Esophagus mucosa (tissue), 1 donor: ENCODE measurements at places on chromosomes 2 and 18. TPM values are rescaled to one million over a fixed set of nuclear protein-coding genes. Genes with fewer than 3 reads are reported as not detected.

RGPD4 gene
- total RNA-seq = not detected

DNA sequence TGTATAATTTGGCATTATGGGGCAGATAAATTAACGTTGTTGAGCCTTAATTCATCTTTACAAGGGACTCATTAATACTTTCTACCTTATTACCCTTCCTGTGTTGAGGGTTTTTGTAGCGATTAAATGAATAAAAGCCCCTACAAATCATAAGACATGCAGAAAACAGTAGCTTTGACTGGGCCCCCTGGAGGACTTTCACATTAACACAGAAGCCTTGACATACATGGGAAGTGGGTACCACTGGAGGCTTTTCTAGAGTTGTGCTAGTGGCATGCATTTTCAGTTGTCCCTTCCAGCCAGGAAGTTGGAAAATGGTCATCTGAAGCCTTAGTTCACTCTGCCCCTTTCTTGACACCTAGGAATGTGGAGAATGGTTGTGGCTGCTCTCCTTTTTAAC is 30.2 kb downstream of the MTA3 start:
- no peak for ATAC-seq

- ATAC-seq = peak; percentile 60
Observed at GRCh38 chr2:147603876-147604275, 241.0 kb upstream of the ACVR2A start.

GRCh38 chr18:11955239-11956029 is 25.9 kb upstream of the IMPA2 start:
- ATAC-seq = peak; percentile 68

CCDC74B gene
- total RNA-seq = 0.40 TPM

DNA sequence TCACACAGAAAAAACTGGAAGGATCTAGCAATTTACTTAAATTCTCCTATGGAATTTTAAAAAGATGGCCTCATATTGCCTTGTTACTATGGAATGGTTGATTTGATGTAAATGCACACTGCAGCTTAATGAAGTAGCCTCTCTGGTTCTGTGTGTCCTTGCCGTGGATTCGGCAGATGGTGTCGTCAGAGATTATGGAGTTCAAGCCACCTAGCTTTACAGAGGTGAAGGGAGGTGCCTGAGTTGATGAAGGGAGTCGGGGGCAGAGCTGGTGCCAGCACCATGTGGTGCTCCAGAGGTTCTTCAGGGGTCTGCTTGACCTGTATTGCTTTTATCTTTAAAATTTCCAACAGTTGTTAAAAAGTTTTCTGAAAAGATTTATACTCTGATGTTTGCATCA is 48.8 kb downstream of the ASAP2 start:
- no peak for ATAC-seq

DCDC2C gene
- not detected for total RNA-seq

RFTN2 gene
- 1.5 TPM for total RNA-seq

GRCh38 chr18:61572871-61573270 is 239.6 kb downstream of the CDH20 start:
- no peak for ATAC-seq

GRCh38 chr18:24799176-24799575 is 338.7 kb downstream of the HRH4 start:
- no peak for ATAC-seq

GRCh38 chr2:65431421-65432226 is 775 bp downstream of the SPRED2 start:
- ATAC-seq = peak; percentile 4

GRCh38 chr2:241724259-241724974 is 10.0 kb upstream of the D2HGDH start:
- ATAC-seq = no peak

DNA sequence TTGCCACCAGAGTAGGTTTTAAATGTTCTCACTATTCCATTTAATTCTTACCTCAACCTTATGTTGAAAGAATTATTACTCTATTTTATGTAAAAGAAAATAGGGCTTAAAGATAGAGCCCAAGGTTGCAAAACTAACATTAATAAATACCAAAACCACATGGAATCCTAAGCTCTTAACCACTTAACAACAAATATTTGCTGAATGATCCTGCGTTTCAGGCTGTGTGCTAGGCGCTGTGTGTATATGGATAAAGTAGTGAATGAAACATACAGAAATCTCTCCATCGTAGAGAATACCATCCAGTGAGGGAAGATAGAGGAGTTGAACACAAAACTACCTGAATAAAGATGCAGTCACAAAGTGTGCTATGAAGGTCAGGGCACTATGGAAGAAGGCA is 485.1 kb downstream of the THSD7B start:
- no peak for ATAC-seq

PPP4R1 gene
- 164 TPM for total RNA-seq

DNA sequence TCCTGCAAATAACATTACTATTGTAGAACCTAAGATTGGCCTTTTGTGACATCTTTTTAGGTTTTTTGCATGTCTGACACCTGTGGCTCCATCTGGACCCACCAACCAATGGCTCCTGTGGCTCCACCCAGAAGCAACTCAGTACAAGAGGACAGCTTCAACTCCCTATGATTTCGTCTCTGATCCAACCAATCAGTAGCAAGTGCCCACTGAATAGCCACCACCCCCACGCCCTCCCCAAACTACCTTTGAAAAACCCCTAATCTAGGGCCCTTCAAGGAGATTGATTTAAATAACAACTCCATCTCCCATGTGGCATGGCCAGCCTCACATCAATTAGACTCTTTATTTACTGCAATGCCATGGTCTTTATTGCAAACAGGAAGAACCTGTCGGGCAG is 23.6 kb downstream of the MPP4 start:
- no peak for ATAC-seq

GRCh38 chr2:110983133-110983532 is 137.6 kb upstream of the BCL2L11 start:
- ATAC-seq = no peak

NEURL3 gene
- not detected for total RNA-seq

SLC5A7 gene
- not detected for total RNA-seq

DNA sequence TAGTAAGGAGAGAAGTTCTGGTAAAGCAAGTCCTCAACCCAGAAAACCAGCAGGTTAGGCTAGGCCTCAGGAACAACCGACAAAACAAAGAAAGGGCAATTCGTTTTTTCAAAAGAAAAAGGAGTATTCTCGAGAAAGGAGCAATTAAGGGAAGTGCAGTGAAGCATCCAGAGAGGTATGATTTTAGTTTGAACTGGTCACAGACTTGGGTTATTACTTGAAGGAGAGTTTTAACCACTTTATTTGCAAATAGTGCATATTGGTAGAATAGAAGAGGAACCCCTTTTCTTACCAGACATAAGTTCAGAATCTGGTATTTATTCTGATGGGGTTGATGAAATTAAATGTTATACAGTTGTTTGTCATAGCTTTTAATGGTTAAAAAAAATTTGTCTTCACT is 110.0 kb upstream of the GCFC2 start:
- no peak for ATAC-seq

- peak; percentile 96 for ATAC-seq
Observed at GRCh38 chr2:217105733-217106649, 246.1 kb upstream of the TNP1 start.

- peak; percentile 23 for ATAC-seq
Observed at GRCh38 chr18:8616028-8616401, 6.8 kb downstream of the RAB12 start.

TMEM178A gene
- 0.40 TPM for total RNA-seq

DNA sequence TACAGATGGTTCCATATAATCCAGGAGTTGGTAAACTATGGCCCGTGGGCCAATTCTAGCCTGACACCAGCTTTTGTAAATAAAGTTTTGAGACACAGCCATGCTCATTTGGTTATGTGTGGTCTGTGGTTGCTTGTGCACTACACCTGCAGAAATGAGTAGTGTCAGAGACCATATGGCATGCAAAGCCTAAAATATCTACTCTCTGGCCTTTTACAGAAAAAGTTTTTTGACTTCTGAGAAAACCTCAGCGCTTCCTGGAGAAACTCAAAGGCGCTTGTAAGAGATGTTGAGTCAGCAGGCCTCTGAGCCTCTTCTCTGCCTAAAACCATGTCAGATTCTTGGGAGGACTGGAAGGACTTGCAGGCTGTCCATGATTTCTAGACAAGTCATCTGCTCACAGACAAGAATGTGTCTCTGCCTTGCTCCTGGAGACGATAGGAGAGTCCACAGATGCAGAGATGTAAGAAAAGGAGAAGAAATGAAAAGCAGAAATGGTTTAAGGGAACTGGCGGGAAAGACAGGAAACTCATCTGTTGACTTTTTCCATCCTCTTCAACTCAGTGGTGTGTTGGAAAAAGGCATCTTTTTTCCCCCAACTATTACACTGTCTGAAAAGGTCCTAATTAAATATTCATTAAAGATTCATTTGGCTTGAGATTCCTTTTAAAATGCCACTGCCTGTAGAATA is 5.2 kb downstream of the TTC39C start:
- ATAC-seq = no peak
